Left renal pelvis (tissue), 4 donors: ENCODE measurements at places on chromosomes 12 and 14.

- no peak for DNase-seq
Measured at GRCh38 chr14:102342238-102342637, 20.5 kb downstream of the CINP start.

GRCh38 chr12:128450810-128451209 lies 183.8 kb downstream of the TMEM132C start:
- no peak for DNase-seq

DNA sequence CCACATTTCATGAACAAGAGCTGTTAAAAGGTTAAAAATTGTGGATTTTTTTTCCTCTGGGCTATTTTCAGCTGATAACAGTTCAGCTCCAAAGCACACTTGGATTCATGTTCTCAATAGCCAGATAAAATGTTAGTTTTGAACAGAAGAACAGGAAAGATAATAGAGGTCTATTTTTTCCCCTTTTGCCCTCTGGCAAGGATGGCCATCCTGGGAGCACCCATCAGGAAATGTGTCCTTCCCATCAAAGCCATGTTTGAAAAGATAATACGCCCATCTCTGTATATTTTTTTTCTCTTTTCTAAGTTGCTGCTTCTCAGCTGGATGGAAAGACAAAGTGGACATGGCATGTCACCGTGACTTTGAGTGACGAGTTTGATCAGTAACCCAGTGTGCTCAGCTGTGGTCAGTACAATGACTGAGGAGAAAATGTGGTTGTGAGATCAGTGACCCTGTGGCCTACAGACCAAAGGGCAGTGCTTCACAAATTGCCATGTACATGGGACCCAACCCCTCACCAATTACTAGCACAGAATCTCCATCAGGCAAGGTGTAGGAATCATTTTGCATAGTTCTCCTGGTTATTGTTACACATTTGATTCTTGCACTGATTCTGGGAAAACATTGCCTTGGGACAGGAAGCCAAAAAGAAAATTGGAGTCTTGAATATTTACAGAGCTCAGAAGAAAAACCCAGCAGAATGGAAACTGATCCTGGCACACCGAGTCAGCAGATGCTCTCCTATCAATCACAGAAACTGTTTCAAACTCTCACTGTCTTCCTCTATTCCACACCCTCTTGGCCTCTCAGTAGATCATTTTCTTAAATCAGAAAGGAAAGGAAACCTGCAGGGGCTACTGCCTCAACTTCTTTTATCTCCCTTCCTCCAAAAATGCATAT lies 64.3 kb downstream of the ANO6 start:
- DNase-seq, result no peak

GRCh38 chr12:47033081-47033480 lies 46.3 kb upstream of the PCED1B start:
- DNase-seq, result no peak

DNA sequence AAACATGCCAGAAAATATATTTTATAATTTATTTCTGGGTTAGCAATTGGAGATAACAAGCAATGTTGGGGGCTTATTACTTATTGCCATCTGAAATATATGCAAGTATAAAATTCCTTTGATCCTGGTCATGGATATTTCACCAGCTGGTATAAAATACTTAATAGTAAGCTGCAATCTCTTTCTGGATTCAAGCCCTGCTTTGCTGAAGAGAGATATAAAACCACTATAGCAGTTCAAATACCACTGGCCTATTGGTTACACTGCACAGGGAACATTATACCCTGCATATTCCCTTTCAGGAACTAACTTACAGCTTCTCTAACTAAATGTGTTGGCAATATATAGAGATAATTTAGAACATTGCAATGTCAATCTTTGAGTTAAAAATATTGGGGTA lies 546.2 kb upstream of the ATP2B1 start:
- DNase-seq, result no peak

DNA sequence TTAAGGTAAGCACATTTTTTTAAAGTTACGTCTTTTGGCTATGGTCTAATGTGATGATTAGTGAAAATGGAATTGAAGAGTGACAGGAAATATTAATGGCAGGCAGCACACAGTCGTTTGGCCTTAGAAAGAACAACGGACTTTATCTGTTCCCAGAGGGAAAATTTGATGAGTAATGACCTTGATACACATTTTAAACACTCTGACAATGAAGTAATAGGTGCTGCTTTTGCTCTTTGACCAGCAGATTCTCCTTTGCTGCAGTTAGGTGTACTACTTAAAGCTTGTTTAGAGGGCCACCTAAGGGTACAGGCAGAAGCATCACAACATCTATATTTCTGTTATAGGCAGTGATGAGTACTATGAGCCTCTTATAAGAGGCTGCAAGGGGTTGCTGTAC lies 27.1 kb upstream of the RNU6-8 start:
- DNase-seq, result no peak

DNA sequence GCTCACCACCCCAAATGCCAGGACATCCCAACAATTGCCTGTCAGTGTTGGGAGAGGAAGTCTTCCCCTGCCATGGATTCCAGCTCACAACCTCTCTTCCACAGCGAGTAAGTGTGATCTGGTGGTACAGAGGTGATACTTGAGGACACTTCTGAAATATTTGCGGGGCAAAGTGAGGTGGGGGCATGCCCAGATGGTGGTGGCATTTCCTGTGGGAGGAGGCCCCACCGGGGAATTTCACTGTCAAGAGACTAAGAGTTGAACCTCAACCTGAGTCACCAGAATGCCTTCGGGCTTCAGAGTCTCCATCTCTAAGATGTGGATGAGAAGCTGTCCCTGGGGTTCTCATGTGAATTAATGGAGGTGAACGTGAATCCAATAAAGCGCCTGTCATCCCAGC lies 122.3 kb upstream of the RFLNA start:
- DNase-seq, result no peak

DNA sequence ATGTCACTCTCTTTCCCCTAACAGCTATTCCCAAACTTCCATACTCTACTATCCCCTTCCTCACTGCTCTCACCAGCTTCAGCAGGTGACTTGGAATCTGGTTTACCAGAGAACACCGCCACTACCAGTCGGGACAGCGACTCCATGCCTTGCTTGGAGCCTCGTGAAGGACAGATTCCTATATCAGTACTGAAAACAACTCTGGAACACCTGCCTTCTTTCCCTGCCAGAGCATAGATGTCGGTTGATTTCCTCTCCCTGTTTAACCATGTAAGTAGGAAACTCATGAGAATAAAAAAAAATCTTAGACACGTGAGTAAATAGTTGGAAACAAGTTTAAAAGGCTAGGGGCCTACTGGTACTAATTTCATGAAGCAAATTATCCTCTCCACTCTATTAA lies 219.5 kb upstream of the ABCD2 start:
- no peak for DNase-seq

- DNase-seq, result no peak
Measured at GRCh38 chr14:58782011-58782410, 144.2 kb downstream of the DACT1 start.

- DNase-seq, result no peak
Measured at GRCh38 chr14:74836251-74836960, 39.5 kb downstream of the PROX2 start.

DNA sequence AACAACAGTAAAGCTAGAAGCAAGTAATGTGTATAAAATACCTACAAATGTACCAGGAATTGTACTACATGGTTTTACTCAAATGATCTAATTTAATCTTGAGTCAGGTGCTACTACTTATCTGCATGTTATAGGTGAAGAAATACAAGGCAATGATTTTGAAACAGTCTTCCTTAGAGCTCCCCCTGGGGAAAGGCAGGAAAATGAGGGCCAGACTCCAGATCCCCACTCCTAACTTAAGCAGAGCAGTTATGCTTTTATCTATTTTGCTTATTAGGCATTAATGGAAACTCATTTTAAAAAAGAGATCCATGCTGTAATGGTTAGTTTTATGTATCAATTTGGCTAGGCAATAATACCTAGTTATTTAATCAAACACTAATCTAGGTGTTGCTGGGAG lies 109.3 kb upstream of the CPSF6 start:
- no peak for DNase-seq

- DNase-seq, result no peak
Measured at GRCh38 chr12:54983536-54984101, 943 bp downstream of the TESPA1 start.

DNA sequence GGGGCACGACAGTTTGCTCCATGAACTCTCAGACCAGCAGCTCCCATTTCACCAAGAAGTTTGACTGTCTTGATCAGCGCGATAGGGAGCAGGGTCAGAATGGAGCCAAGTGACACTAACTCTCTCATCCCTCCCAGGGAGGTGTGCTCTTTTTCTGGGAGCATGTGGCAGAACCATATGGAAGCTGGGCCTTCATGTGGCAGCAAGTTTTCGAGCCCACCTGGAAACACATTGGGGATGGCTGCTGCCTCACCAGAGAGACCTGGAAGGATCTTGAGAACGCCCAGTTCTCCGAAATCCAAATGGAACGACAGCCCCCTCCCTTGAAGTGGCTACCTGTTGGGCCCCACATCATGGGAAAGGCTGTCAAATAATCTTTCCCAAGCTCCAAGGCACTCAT lies 24.0 kb downstream of the ITGA7 start:
- DNase-seq, result no peak

- no peak for DNase-seq
Measured at GRCh38 chr14:80324649-80325048, 113.3 kb upstream of the DIO2 start.

- DNase-seq, result no peak
Measured at GRCh38 chr12:47023311-47023710, 56.1 kb upstream of the PCED1B start.

- no peak for DNase-seq
Measured at GRCh38 chr14:69137843-69138535, 14.9 kb downstream of the DCAF5 start.

DNA sequence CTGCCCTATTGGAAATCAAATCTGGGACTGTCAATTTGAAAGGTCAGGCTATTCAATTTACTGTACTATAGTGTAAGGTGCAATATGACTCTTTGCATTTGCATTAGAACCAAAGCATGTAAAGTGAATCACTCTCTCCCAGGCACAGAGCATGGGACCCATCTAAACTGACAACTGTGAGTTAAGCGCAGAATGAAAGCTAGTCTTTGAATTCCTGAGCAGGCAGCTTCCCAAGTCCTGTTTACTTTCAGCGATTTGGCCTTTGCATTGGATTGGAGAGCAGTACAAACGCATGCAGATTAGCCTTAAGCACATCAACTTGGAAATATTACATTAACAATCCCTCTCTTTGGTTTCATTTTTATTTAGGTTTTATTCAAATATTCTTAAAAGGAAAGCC lies 74.6 kb downstream of the RERG start:
- no peak for DNase-seq

GRCh38 chr14:61326847-61327246 lies 5.5 kb downstream of the PRKCH start:
- DNase-seq, result no peak

- no peak for DNase-seq
Measured at GRCh38 chr12:107241411-107241810, 148.1 kb upstream of the CRY1 start.

DNA sequence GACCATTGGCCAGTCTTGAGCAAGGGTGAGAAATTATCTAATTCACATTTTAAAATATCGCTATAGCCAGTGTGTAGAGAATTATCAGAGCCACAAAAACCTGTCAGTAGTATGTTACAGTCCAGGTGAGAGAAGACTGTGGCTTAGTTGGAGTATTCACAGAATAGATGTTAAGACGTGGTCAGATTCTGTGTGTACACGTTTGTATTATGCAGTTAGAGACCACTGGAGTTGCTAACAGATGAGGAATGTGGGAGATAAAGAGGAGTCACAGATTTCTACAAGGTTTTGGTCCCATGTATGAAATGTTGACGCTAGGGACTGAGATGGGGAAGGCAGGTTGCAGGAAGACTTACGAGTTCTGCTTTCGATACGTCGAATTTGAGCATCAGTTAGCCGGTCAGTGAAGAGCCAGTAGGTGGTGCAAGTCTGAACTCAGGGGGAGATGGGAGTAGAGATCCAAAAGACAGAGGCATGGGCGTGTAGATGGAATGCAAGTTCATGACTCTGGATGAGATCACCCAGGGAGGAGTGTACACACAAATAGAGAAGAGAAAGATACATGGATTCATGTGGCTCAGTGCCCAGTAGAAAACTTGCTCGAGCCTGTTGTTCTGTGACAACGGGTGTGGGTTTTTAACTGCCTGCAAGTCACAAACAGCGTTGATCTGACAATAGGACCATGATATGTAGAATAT lies 114.8 kb upstream of the FLRT2 start:
- no peak for DNase-seq

DNA sequence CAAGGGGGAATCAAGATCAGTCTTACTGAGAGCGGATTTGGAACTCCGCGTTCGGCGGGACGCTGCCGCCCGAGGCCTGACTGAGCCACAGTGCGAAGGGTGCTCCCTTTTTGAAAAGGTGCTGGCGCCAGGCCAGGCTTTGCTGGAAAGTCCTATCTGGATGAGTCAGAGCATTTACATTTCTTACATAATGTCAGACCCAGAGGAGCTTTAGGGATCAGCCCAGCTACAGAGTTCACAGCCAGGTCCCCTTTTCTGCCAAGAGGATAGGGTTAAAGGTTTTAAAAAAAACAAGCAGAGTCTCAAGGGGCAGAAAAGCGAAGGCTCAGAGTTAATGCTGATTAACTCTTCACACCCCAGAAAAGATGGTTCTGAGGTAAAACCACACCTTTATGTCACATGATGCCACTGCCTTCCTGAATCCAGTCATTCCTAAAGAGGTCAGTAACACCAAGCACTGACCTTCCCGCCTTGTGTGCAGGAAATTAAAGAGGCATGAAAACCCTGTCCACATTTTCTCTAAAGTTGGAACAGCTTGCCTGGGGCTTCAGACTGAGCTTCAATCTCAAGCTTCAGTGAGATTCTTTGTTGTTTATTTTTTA lies 11.7 kb upstream of the FBXL14 start:
- no peak for DNase-seq

- no peak for DNase-seq
Measured at GRCh38 chr14:95311752-95312151, 8.0 kb downstream of the CLMN start.

DNA sequence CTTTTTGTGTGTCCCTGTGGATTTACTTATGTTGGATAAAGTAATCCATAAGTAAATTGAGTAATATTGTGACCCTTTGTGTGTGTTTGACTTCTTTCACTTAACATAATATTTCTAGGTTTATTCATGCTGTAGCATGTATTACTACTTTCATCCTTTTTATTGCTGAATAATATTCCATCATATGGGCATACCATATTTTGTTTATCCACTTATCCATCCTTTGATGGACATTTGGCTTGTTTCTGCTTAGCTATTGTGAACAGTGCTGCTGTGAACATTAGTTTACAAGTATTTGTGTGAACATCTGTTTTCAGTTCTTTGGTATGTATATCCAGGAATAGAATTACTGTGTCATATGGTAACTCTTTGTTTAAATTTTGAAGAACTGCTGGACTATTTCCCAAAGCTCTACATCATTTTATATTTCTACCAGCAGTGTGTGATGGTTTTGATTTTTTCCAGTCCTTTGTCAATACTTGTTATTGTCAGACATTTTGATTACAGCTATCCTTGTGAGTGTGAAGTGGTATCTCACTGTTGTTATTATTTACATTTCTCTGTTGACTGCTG lies 25.2 kb downstream of the G2E3 start:
- no peak for DNase-seq
